ENCODE measurements at places on chromosomes 12 and 14. TPM values are rescaled to one million over a fixed set of nuclear protein-coding genes. Genes with fewer than 3 reads are reported as not detected.

Gene SCAF11
- total RNA-seq: 131 TPM

Gene VDR
- 14.5 TPM for total RNA-seq

Gene MUCL1
- total RNA-seq: not detected

Gene CMA1
- 0.82 TPM for total RNA-seq

GRCh38 chr12:124570810-124571209 lies 3.4 kb upstream of the NCOR2 start:
- no peak for DNase-seq
- H3K36me3 ChIP-seq: no peaks in the 10 kb centered on the region
- no peak overlapping the region for H3K27ac ChIP-seq
- H3K4me1 ChIP-seq: peaks cover 13% of the 10 kb centered on the region
- H3K27me3 ChIP-seq: peaks cover 5% of the 10 kb centered on the region

Gene TAC3
- not detected for total RNA-seq

GRCh38 chr14:101402936-101403660 lies 158.2 kb upstream of the DIO3 start:
- peaks cover 27% of the 10 kb centered on the region for H3K27me3 ChIP-seq
- no peaks in the 10 kb centered on the region for H3K4me1 ChIP-seq

Gene PLEKHG7
- total RNA-seq: not detected

Gene DNAH10
- total RNA-seq: 0.18 TPM

- no peaks in the 10 kb centered on the region for H3K4me1 ChIP-seq
- DNase-seq: no peak
- H3K36me3 ChIP-seq: no peaks in the 10 kb centered on the region
- H3K27me3 ChIP-seq: no peaks in the 10 kb centered on the region
- H3K27ac ChIP-seq: no peak overlapping the region
These were observed 204.0 kb upstream of the AVPR1A start for GRCh38 chr12:63354969-63355368.

Gene KLRG1
- total RNA-seq: 4.3 TPM

GRCh38 chr12:40615590-40615989 lies 76.6 kb upstream of the CNTN1 start:
- no peak overlapping the region for H3K4me3 ChIP-seq
- no peaks in the 10 kb centered on the region for H3K27me3 ChIP-seq
- no peak for DNase-seq
- no peaks in the 10 kb centered on the region for H3K4me1 ChIP-seq
- no peak overlapping the region for H3K27ac ChIP-seq
- no peaks in the 10 kb centered on the region for H3K36me3 ChIP-seq

- no peak overlapping the region for H3K4me3 ChIP-seq
- peaks cover 58% of the 10 kb centered on the region for H3K36me3 ChIP-seq
- H3K27ac ChIP-seq: peak overlapping the region; percentile 46
- no peak for DNase-seq
- peaks cover 46% of the 10 kb centered on the region for H3K4me1 ChIP-seq
- no peaks in the 10 kb centered on the region for H3K27me3 ChIP-seq
These were observed 18.1 kb downstream of the MORN3 start for GRCh38 chr12:121651320-121651719.

Measured in activated CD8-positive, alpha-beta T cell treated with anti-CD3 and anti-CD28 coated beads, Interleukin-2, amount 10 ng/mL, durations not matched to agents 7 days and 5 days (primary cell).